Activated T-helper 1 cell treated with anti-CD3 and anti-CD28 coated beads, Interleukin-2, amount 50 U/mL, for 16 hours (primary cell): ENCODE measurements at places on chromosomes 1 and 21.

GRCh38 chr1:177546346-177546745 lies 375.6 kb downstream of the BRINP2 start:
- DNase-seq = no peak

- DNase-seq = no peak
These were observed 545 bp downstream of the PATJ start for GRCh38 chr1:61742620-61743430.

DNA sequence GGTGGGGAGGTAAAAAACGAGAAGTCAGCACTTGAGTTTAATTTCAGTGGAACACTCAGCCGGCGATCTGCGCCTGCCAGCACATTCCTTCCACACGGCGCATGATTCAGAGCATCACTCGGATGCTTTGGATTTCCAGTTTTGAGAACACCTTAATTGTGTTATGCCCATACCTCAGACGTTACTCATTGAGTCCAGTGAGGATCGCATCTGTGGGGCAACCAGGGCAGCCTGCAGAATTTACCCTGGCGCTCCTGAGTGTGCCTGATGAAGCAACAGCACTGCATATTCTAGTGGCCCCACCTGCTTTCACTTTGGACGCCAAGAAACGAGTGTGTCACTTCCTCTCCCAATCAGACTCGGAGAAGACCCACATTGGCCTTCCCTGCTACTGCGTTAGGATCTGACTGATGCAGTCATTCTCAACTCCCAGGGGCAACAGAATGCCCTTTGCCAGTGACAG lies 19.9 kb downstream of the FAM89A start:
- DNase-seq = no peak

GRCh38 chr1:179169616-179170467 lies 59.6 kb downstream of the ABL2 start:
- DNase-seq = no peak

DNA sequence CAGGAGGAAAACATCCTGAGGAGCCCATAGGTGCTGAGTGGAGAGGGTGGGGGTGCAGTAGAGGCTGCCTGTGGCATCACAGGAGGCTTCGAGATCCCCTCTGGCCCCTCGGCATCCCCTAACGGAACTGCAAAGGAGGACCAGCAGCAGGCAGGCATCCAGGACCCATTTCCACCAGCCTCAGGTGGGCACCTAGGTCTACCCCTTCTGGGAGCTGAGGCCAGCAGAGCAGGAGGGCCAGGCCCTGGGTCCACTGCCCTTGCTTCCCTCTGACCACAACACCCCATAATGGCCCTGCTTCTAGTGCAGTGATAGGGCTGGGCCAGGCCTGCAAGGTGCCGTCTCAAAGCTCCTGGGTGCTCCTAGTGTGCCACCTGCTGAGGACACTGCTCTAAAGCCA lies 723.0 kb downstream of the PTPRU start:
- DNase-seq = no peak

GRCh38 chr1:159058751-159059150 lies 17.8 kb downstream of the AIM2 start:
- DNase-seq = no peak

GRCh38 chr1:199515261-199515660 lies 512.2 kb upstream of the NR5A2 start:
- no peak for DNase-seq

DNA sequence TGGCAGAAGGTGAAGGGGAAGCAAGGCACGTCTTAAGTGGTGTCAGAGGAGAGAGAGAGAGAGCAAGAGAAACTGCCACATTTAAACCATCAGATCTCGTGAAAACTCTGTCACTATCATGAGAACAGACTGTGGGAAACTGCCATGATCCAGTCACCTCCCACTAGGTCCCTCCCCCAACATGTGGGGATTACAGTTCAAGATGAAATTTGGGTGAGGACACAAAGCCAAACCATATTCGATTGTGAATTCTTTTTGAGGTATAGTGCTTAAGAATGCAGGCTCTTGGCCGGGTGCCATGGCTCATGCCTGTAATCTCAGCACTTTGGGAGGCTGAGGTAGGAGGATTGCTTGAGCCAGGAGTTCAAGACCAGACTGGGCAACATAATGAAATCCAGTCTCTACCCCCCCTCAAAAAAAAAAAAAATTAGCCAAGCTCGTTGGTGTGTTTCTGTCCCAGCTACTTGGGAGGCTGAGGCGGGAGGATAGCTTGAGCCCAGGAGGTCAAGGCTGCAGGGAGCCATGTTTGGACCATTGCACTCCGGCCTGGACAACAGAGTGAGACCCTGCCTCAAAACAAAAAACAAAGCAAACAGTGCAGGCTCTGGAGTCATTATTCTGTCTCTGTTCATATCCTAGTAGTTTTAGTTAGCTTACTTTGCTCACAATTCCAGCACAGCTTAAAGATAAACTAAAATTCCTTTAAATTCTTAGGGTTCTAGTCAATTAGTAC lies 6.0 kb downstream of the ZCCHC17 start:
- no peak for DNase-seq

GRCh38 chr1:16243936-16244649 lies 7.1 kb upstream of the CPLANE2 start:
- DNase-seq = peak; percentile 59

- DNase-seq = no peak
These were observed 31.7 kb upstream of the BCAR3 start for GRCh38 chr1:93713341-93713740.
